CD4-positive, alpha-beta T cell treated with Interleukin-12 subunit alpha and Interleukin-12 subunit beta, for 1 hour (primary cell): ENCODE measurements at places on chromosomes 5 and 9.

DNA sequence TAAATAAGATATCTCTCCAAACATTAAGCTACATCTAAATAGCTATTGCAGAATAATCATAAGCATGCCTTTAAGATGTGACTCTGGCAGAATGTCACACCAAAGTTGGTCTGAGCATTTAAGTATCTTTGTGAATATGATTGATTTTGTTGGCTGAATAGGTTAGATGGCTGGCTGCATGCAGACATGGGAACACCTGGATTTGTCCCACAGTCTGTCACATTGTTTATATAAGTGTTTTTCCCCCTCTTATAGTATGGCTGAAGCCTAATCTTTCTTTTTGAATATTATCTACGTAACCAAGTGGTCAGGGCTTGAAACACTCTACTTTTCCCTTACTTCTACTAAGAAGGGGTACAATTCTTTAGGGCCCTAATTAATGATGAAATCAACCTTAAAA, 36.2 kb downstream of the PCSK1 start:
- DNase-seq = no peak

DNA sequence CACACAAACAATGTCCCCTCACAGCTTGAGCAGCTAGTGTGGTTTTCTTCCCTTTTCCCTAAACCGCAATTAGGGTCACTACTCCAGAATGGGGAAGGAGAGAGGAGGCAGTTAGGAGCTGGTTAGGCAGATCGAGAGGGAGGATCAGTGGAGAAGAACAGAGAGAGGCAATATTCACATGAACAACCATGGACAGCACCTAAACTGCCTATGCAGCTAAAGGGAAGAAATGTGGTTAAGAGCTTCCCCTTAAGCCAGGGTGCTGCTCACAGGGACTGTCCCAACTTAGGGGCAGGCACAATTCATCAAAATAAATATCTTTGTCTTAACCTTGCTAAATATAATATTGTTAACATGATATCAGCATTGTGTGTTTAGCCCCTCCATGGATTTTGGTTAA, 359.3 kb upstream of the CDH18 start:
- DNase-seq = no peak

DNA sequence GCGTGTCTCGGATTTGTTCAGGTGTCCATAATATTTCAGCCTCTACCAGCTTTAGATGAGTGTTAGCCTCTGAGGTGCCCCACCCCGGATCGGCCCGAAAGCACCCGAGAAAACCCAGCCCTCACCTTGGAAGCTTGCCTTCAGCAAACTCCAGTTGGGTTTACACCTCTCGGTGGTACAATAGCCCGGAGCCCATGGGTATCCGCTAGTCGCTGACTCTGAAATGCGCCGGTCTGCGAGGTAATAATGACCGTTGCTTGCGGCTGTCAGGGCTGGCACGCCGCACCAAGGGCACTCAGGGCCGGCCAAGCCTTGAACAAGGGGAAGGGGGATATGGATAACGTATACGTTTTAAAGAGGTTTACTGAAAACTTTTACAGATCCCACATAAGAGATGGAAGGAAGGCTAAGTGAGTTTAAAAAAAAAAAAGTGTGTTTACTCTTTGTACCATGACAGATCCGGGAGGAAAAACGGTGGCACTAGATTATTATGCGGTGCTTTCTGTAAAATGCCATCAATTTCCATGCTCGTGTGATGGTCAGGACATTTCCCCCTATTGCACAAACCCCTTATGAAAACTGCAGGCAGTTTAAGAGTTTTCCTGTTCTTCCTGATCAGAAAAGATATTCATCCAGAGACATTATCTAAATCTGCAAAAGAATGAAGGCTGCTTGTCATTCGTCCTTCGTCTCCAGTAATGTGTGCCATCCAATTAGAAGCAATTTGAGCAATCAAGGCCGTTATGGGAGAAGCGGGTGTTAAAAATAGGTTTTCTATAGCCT, 124.2 kb downstream of the TMEM161B start:
- no peak for DNase-seq

- peak; percentile 49 for DNase-seq
These were observed 50.1 kb upstream of the TTC39B start for GRCh38 chr9:15357050-15357653.

DNA sequence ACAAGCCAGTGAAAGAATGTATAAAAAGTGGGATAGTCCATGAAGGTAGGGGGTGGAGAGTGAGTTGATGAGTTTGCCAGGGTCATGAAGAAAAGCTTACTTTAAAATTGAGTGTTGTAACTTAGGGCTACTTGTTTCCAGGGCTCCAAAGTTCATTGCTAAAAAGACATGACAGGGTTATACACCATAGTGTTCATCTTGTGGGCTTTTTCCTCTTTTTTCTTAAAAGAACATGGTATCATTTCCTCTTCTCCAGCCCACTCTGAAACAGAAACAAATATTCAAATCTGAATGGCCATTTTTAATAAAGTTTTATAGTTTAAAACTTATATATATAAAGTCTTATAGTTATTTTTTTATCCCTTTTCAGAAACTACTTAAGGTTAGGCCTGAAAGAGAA, 115.7 kb upstream of the SMC2 start:
- no peak for DNase-seq

DNA sequence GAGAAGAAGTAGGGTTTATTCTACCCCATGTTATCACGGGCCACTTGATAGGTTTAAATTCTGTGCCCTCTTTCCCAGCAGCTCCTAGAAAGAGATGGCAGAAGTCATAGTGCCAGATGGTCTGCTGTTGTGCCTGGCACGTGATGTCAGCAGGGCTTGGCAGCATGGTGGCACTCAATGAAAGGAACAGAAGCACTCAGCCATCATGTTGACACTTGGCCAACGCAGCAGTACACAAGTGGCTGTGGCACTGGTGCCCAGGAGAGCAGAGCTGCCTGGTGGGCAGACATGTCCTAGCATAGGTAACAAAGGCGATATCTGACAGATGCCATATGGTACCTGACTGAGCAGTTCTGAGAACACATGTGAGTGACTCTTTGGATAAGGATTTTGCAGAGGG, 796.4 kb upstream of the ACO1 start:
- no peak for DNase-seq

GRCh38 chr9:81490605-81491331, 198.6 kb downstream of the TLE1 start:
- DNase-seq = no peak

DNA sequence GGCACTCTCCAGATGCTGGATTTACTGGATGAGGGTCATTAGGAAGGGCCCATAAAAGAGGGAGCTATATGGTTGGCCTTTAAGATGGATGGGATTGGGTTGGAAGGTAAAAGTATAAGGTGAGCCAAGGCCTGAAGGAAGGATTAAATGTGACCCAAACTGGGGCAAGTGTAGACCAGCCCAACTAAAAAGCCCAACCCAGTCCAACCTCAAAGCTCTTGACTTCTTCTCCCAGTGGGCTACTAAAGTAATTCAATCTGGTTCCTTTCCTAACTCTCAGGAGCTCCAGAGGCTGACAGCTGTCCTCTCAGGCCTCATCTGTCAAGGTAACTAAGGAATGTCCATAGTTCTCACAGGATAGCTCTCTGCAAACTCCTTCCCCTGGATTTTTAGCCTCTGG, 122.2 kb upstream of the EFNA5 start:
- no peak for DNase-seq

GRCh38 chr5:88142886-88143692, 125.6 kb downstream of the TMEM161B start:
- DNase-seq = no peak

- peak; percentile 23 for DNase-seq
These were observed at the start of gene DAB2 for GRCh38 chr5:39424736-39425637. TSS of gene DAB2 (minus strand) at chr5:39424980. CDS start at chr5:39394320, 30,660 bp downstream.

DNA sequence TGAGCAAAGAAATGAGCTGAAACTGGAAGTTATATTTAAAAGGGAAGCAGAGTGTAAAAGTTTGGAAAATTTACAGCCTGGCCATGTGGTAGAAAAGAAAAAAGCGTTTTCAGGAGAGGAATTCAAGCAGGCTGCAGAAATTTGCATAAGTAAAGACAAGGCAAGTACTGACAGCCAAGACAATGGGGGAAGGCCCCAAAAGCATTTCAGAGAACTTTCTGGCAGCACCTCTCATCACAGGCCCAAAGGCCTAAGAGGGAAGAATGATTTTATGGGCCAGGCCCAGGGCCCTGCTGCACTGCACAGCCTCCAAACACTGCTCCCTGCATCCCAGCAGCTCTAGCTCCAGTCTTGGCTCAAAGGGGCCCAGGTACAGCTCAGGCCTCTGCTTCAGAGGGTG, 169.7 kb downstream of the GLIS3 start:
- DNase-seq = no peak

DNA sequence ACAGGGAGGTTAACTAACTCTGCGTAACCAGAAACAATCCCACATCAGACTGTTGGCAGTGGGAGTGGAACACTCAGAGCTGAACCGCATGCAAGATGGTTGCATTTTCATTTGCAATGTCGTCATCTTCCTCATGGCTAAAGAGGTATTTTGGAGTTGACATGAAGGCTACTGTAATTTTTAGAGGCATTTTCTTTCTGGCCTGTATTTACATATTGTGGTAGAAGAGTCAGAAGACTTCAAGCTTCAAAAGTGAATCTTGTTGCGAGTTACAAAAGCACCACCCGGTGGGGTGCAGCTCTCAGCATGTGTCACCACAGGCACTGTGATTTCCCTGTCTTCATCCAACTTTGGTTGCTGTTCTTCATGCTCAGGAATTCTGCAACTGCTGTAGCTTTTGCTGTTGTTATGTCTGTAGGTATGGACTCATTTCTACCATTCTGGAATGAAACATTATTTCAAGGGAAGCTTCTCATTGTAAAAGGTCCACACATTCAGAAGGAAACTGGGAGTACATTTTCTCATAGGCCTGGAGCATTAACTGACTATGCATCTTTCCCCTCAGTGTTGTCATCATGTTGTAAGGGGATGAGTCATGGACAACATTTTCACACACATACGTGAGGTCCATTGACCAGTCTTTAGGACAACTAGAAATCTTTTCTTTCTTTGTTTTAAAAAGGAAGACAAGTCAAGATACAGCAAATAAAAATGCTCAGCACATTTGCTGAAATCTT, 35.4 kb upstream of the GDNF start:
- DNase-seq = no peak

- DNase-seq = no peak
These were observed 100.9 kb downstream of the PRKACG start for GRCh38 chr9:68913054-68913453.

DNA sequence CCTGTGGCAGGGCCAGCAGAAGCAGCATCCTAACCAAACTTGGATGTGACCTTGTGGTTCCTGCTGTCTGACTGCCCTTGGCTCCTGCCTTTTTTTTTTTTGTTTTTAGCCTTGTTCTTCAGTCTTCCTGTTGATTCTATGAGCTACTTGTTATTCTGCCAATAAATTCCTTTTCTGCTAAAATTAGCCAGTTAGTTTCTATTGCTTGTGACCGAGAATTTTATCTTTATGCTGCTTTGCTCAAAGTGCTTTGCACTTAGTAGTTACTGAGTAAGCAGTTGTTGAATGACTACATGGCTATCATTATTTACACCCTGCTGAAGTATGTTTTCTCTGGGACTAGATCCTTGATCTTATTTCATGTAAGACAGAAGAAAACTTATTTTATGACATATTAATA, 20.8 kb upstream of the ATG10 start:
- DNase-seq = no peak

DNA sequence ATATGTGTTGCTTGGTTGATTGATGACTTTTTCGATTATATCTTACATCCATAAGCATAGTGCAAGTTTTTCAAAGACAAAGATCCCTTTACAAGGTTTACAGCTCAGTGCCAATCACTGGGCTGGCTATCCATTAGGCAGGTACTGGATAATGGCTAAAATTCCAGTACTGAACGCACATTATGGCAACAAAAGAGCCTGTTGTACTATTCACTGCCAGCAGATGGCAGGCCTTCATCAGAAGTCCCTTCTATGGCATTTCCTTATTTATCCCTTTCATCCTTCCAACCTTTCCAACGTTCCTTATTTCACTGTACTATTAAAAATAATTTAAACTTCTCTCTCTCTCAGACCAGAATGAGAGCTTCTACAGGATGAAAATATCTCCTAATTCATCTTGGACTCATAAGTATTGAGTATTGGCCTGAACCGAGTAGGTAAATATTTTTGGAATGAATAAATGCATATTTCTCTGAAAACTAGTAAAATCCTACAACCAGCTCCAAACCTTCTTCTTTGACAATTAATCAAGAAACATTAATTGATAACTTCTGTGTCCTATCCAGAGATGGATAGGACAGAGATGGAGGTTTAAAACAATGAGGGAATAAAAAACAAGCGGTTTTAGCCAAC, 6.7 kb upstream of the WNT8A start:
- peak; percentile 56 for DNase-seq

GRCh38 chr9:8514760-8515159, 715.2 kb upstream of the DMAC1 start:
- no peak for DNase-seq

DNA sequence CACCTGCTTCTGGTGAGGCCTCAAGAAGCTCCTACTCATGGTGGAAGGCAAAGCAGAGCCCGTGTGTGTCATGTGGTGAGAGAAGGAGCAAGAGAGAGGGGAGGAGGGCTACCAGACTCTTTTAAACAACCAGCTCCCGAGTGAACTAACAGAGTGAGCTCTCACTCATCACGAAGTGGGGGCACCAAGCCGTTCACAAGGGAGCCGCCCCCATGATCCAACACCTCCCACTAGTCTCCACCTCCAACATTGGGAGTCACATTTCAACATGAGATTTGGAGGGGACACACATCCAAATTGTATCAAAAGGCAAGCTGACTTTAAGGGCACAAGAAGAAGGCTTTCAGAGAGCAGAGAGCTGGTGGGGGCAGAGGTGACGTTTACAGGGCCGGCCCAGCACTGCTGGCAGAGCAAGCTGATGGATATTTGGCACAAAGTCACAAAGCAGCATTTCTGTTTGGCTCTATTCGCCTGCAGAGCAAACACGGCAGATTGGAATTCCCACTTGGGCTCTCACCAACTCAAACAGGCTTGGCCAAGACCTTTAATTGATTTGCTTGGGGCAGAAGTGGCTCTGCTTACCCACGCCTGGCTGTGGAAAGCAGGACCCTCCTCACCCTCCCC, 20.0 kb downstream of the PITX1 start:
- no peak for DNase-seq

GRCh38 chr9:134624621-134625181, 16.9 kb upstream of the COL5A1 start:
- no peak for DNase-seq

GRCh38 chr5:60136841-60137240, 243.3 kb upstream of the PDE4D start:
- no peak for DNase-seq

DNA sequence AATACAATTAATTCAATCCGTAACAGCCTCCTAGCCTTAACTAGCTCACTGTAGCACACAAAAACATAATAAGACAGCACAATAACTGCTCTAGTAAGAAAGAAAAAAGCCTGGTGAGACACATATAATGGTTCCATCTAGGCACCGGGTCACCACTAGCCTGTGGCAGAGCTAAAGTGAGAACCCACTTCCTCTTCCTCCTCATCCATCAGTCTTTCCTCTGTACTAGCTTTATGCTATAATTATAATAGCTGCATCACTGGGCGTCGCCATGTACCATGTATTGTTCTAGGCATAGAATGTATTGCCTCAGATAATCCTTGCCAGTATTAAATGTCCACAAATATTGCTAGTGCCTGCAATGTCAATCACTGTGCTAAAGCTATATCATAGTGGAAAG, 23.1 kb downstream of the ADRB2 start:
- DNase-seq = peak; percentile 69

- DNase-seq = no peak
These were observed 317.0 kb downstream of the ICE1 start for GRCh38 chr5:5739490-5739945.

- DNase-seq = no peak
These were observed 92.0 kb downstream of the RFX3 start for GRCh38 chr9:3433754-3434153.

- DNase-seq = no peak
These were observed 98.0 kb downstream of the EDIL3 start for GRCh38 chr5:84286662-84287061.
